ENCODE measurements at places on chromosomes 16 and 17. TPM values are rescaled to one million over a fixed set of nuclear protein-coding genes. Genes with fewer than 3 reads are reported as not detected.
A peak's percentile ranks its signal among the peaks of the same experiment; 100 is the strongest.

DNA sequence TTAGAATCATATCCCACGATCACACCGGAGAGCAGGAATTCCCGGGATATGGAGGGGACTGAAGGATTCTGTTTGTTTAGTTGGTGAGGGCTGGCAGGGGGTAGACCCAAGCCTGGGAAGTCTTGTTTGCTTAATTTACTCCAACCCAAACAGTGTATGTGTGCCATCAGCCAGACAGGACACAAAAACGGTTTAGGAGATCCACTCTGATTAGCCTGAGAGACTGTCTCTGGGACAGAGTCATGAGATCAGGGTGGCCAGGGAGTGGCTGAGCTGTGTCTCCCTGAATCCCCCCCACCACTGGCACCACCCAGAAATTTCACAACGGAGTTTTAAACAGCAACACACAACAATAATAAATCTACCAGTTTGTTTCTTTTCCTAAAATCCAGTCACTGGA, 127.0 kb downstream of the RBFOX3 start:
- DNase-seq: no peak

DNA sequence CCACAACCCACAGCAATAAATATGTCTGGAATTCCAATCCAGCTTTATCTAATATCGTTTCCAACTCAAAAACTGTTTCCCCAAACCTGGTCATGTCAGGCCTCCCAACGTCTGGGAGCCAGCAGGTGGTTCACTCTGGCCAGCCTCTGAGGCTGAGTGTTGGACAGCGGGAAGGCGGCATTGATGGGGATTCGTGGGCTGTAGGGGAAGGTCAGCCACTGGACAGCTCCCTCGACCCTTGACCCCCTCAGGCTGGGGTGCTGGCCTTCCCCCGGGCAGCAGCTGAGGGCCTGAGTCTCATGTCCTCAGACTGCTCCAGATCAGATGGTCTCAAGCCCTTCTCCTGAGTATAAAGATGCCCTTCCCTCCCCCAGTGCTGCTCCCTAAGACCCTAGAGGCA, 50.2 kb downstream of the SDK2 start:
- DNase-seq: no peak

GRCh38 chr17:64628641-64629040, 33.5 kb downstream of the SMURF2 start:
- no peak for DNase-seq

- DNase-seq: peak; percentile 77
These were observed 491 bp downstream of the IST1 start for GRCh38 chr16:71895679-71896365.

GRCh38 chr16:85387171-85387507, 226.0 kb upstream of the GSE1 start:
- DNase-seq: no peak

KIF19 gene
- polyA plus RNA-seq: 4.5 TPM

Data from small intestine (tissue), 16 donors.